ENCODE measurements at places on chromosomes 1 and 21. TPM values are rescaled to one million over a fixed set of nuclear protein-coding genes. Genes with fewer than 3 reads are reported as not detected.

CD164L2 gene
- 10.0 TPM for total RNA-seq

PDZK1IP1 gene
- 162 TPM for total RNA-seq

DMRTA2 gene
- not detected for total RNA-seq

ADORA3 gene
- 0.64 TPM for total RNA-seq

CRYBG2 gene
- 47.8 TPM for total RNA-seq

BRDT gene
- not detected for total RNA-seq

KCNE2 gene
- not detected for total RNA-seq

GBP6 gene
- total RNA-seq, result 0.55 TPM
